ENCODE measurements at places on chromosomes 5 and 9. TPM values are rescaled to one million over a fixed set of nuclear protein-coding genes. Genes with fewer than 3 reads are reported as not detected.

Gene KCNN2
- total RNA-seq, result 52.4 TPM

Gene SNCB
- not detected for total RNA-seq

Gene LRRC14B
- not detected for total RNA-seq

Gene GCNT4
- total RNA-seq, result 2.8 TPM

Gene TMC1
- 0.61 TPM for total RNA-seq

Gene CDH10
- total RNA-seq, result not detected

DNA sequence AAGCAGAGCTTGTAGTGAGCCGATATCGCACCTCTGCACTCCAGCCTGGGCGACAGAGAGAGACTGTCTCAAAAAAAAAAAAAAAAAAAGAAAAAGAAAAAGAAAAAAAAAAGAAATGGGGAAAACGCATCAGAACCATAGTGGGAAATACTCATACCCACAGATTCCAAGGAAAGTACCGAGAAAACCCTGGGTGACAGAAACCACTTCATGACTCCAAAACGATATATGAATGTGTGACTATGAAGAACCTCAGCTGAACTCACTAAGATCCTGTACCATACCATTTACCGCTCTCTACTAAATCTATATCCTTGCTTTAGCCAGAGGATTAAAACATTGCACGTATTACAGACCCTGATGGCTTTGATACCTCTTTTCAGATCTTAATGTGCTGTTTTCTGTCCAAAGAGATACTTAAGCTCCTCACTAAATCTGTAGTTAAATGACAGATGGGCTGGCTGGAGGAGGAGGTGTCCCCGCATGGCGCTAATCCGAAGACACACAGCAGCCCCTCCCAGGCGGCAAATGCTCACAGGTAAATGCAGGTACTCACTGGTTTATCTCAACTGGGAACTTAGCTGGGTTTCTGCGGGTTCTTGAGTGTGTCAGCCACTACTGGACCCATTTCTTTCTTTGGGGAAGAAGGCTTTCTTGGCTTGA lies 2.8 kb downstream of the LPCAT1 start:
- DNase-seq, result no peak

GRCh38 chr5:84272771-84273516 lies 111.7 kb downstream of the EDIL3 start:
- no peak for DNase-seq

- DNase-seq, result no peak
Observed at GRCh38 chr5:1911773-1912235, 29.1 kb upstream of the IRX4 start.

GRCh38 chr9:4065054-4065453 lies 234.8 kb downstream of the GLIS3 start:
- no peak for DNase-seq

DNA sequence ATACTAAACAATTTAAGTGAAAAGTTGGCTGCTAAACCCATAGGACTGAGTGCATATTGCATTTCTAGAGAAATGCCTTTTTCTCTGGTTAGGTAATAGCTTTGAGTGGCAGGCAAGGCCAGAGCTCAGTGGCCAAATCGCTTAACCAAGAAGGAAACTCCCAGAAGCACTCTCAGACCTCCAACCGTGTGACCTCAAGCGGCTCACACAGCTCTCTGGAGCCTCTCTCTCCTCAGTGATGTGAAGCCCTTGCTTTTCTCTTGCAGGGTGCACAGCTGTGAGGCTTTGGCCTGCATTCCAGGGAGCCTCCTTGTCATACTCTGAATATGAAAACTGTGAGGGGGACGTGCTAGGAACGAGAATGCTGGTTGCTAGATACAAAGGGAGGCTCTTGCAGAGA lies 106.7 kb downstream of the INSYN2B start:
- DNase-seq, result peak; percentile 71

GRCh38 chr5:167861129-167861927 lies 430.1 kb upstream of the WWC1 start:
- DNase-seq, result no peak

DNA sequence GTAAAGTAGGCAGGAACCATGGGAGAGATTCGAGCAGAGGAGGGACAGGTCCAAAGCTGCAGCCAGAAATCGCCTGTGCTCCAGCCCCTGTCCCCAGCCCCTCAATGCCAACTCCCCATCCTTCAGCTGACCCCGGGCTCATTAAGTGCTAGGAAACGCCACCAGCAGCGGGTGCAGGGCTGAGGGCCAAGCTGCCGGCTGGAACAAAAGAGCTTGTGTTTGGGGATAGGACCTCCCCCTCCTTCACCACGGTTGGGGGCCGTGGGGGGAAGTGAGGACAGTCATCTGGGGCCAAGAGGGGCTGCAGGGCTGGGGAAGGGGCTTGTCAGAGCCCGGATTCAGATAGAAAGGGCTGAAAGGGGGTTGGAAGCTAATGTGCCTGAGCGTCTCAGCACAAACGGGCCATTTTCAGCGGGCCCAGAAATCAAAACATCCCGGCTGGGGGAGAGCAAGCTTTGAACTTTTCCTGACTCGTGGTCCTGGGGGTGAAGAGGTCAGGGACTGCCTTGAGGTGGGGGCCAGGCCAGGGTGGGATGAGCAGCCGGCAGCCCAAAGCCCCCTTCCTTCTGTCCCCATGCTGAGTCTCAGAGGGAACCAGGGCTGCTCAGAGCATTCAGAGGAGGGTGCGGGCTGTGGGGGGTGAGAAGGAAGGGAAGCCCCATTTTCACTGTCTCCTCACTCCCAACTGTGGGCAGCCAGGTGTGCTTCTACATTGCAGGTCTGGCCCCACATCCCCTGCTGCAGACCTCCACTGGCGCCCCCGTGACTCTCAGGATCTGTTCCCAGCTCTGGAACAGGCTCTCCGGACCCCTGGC lies 69.4 kb upstream of the DAB2IP start:
- no peak for DNase-seq

DNA sequence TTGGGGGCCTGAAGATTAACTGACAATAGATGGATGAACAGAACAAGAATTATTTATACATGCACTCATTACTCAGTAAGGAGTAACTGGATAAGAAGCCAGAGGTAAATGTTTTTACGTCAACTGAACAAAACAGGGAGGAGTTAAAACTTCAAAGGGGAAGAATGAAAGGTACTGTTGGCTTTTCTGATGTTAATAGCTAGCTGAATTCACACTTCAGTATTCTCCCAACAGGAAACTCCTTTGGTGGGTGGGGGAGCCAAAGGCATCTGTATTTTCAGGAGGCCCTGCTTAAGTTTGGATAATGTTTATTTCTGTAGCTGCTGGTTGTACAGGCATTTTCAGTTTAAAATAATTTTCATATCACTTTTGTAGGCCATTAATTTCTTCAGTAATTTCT lies 23.2 kb upstream of the RFK start:
- DNase-seq, result no peak

DNA sequence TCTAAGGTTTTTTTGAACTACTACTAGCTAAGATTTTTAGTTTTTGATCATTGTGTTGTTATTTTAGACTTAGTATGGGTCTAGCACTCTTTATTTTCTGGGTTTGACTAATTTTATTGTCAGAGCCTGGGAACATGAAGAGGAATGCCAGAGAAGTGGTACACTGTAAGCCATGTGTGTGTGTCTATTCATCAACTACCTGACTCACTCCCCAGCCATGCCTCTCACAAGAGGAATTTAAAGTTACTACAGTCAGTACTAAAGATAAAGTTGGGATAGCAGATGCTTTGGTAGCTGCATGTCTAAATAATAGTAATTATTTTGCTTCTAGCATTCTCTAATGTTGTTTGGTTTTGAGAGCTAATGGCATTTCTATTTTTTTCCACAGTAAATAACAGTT lies 264.8 kb downstream of the CSNK1G3 start:
- DNase-seq, result no peak

DNA sequence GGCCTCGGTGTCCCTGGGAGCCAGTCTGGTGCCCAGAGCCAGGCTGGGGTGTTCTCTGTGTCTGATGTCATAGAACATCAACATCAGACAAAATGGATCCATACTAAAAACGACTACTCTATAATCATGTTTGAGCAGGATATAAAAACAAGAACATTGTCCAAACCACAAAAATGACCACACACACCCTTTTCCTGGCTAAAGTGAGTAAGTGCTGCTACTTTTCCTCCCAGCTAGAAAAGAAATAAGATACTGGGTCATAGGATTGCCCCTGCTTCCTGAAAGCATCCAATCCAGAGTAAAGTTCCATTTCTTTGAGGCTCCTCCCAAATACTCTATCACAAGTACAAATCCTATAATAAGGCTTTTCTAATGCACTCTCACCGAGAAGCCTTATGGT lies 19.7 kb upstream of the TRAF1 start:
- DNase-seq, result no peak

DNA sequence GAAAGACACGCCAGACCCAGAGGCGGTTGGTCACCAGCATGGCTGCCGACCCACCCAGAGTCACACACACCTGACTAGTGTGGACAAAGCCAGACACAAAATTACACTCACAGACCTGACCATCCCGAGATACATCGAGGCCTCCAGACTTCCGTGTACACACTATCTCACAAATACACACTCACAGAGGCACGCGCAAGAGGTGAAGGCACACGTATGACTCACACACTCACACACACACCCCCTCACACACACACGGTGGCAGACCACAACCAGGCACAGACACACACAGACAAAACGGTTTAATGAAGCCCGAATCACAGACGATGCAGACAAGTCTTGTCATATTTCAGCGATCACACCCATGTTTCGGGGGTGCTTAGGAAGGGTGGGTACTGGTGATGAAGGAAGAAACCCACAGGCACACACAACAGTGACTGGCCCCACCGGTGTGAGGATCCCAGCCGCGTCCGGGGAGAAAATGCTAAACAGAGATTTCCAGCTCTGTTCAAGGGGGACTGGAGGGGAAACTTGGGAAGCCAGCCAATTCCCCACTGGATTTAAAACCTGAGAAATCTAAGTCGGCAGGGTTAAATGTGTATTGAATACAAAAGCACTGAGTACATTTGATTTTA lies 51.3 kb downstream of the CRB2 start:
- DNase-seq, result no peak

GRCh38 chr5:109865637-109866036 lies 175.9 kb downstream of the MAN2A1 start:
- DNase-seq, result peak; percentile 95

GRCh38 chr9:132595319-132595718 lies 12.9 kb downstream of the BARHL1 start:
- no peak for DNase-seq

DNA sequence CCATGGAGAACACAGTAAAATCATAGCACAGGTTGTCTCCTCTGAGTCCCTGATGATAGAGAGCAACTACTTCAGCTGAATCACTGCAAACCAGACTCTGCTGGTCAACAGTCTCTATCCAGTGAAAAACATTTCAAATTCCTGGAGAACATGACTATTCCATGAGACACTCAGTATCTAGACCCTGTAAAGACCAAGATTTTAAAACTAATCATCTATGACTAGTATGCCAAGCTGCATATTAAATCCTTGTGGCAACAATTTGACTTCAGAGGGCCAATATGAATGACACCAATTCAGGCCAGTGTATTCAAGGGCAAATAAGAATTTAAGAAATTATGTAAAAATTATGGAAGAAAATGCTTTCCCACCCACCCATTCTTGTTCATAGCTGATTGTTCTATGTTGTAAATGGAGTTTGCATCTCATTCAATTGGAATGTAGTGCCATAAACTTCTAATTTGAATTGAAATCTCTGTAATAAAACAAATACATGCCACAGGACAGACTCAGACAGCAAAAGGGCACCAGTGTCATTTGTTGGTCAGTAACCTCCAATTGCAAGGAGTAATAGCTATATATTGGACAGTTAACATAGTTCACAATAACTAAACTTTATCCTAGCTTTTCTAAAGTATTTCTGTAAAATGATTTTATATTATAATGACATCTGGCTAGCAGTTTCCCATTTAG lies 80.1 kb upstream of the LPAR1 start:
- DNase-seq, result no peak

DNA sequence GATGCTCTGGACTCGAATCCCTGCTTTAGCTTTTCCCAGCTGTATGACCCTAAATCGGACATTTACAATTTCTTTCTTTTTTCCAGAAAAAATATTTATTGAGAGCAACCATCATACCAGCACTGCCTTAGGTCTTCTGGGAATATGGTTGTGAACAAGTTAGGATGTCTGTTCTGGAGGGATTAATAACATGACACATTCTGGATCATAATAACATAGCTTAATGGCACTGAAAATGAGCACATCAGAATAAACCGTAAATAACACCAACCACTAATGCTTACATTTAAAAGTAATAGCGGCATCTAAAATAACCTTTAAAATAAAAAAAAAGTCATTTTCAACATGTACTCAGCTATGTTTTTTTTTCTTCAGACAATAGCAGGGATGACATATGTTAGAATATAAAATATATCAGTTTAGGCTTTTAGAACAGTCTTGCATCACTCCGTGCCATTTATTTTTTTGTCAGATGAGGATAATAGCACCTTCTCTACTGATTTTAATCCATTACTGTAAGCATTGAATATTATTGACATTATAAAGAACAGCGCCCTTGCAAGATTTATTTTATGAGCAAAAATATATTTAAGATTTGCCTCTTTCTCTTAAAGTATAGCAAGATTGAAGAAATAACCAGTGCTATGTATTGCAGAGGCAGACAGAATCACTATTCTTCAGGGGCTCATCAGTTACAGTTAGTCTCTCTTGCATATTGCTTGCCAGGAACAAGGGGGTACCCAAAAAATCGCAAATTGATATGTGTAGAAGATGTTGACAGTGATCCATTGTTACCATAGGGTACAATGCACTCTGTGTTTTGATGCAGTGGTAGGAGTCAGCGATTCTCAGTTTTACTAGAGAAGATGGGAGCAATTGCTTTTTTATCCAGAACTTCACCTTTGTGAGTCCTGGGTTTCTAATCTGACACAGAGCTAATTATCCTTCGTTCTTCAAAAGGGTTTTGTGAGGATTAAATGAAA lies 168.4 kb upstream of the NR3C1 start:
- DNase-seq, result no peak

- no peak for DNase-seq
Observed at GRCh38 chr5:76742583-76742982, 26.7 kb downstream of the F2R start.

GRCh38 chr5:133317558-133317957 lies 265.7 kb downstream of the HSPA4 start:
- DNase-seq, result peak; percentile 33

- no peak for DNase-seq
Observed at GRCh38 chr9:98774746-98775145, 21.6 kb downstream of the ANKS6 start.

DNA sequence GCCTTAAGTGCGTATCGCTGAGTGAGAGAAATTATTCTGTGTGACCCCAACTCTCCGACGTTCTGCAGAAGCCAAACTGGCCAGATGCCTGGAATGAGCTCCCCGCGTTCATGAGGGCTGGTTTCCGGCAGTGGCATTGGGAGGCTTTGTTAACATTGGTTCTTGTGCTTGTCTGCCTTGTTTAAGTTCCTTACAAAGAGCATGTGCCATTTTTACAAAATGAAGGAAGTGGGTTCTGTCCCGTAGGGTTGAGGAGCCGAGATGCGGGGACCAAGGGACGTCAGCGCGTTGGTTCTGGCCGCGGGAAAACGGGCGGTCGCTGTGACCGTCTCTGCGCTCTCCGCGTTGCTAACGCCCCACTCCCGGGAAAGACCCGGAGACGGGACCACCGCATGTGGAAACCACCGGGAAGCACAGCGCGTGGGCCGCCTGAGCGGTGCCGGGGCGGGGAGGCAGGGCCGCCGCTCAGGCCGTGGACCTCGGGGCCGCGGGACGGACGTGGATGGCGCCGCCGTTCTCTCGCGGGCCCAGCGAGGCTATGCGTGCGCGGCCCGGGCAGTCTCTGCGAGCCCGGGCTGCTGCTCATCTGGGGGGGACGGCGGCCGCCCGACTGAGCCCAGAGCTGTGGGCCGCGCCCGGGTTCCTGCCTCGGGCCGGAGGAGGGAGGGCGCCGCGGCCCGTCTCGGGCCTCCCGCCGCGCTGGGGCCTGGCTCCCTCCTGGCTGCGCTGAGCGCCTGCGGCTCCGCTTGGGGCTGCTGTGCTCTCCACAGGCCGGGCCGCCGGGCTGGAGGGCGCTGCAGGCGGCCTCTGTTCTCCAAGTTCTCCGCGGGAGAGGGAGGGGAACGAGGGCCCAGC lies 13.4 kb downstream of the RABL6 start:
- DNase-seq, result no peak

Measured in adrenal gland (tissue), 19 donors.